ENCODE measurements at places on chromosomes 2 and 18. TPM values are rescaled to one million over a fixed set of nuclear protein-coding genes. Genes with fewer than 3 reads are reported as not detected.

KLHL29 gene
- polyA plus RNA-seq, result 1.1 TPM

RTP5 gene
- polyA plus RNA-seq, result not detected

NEUROD1 gene
- 0.08 TPM for polyA plus RNA-seq

DSEL gene
- polyA plus RNA-seq, result 3.0 TPM

DSG4 gene
- not detected for polyA plus RNA-seq

RAB6C gene
- 0.03 TPM for polyA plus RNA-seq

RNF138 gene
- 43.1 TPM for polyA plus RNA-seq

UGGT1 gene
- polyA plus RNA-seq, result 14.9 TPM

SALL3 gene
- polyA plus RNA-seq, result 24.5 TPM

COLEC12 gene
- 0.47 TPM for polyA plus RNA-seq

AMMECR1L gene
- polyA plus RNA-seq, result 10.1 TPM

ECEL1 gene
- polyA plus RNA-seq, result 20.2 TPM

GREB1L gene
- polyA plus RNA-seq, result 1.6 TPM

CREG2 gene
- 2.0 TPM for polyA plus RNA-seq

AFF3 gene
- polyA plus RNA-seq, result 0.27 TPM

FKBP7 gene
- polyA plus RNA-seq, result 2.4 TPM

SCG2 gene
- 0.27 TPM for polyA plus RNA-seq

INHA gene
- polyA plus RNA-seq, result 2.7 TPM

REG3G gene
- polyA plus RNA-seq, result not detected

GPBAR1 gene
- polyA plus RNA-seq, result 0.59 TPM

ERBB4 gene
- polyA plus RNA-seq, result 1.3 TPM

CXCR2 gene
- polyA plus RNA-seq, result 2.2 TPM

IL1RN gene
- not detected for polyA plus RNA-seq

TAF4B gene
- 9.3 TPM for polyA plus RNA-seq

POU3F3 gene
- polyA plus RNA-seq, result 0.02 TPM

RAPGEF4 gene
- 1.2 TPM for polyA plus RNA-seq

ARHGAP25 gene
- polyA plus RNA-seq, result 2.4 TPM

GPR45 gene
- not detected for polyA plus RNA-seq

TIA1 gene
- polyA plus RNA-seq, result 44.5 TPM

WNT10A gene
- not detected for polyA plus RNA-seq

ZBTB7C gene
- polyA plus RNA-seq, result 0.15 TPM

TXNDC2 gene
- 0.11 TPM for polyA plus RNA-seq

SERPINB7 gene
- polyA plus RNA-seq, result not detected

SGO2 gene
- 1.6 TPM for polyA plus RNA-seq

BMPR2 gene
- 5.5 TPM for polyA plus RNA-seq

KCNE4 gene
- 0.03 TPM for polyA plus RNA-seq

PSMA8 gene
- polyA plus RNA-seq, result not detected

EFHD1 gene
- 5.3 TPM for polyA plus RNA-seq

MC4R gene
- 0.11 TPM for polyA plus RNA-seq

FAM110C gene
- polyA plus RNA-seq, result 3.4 TPM

IL36G gene
- polyA plus RNA-seq, result 0.06 TPM

LIMS3 gene
- not detected for polyA plus RNA-seq

SLC30A3 gene
- polyA plus RNA-seq, result 48.7 TPM

GPR55 gene
- polyA plus RNA-seq, result not detected

ANKRD44 gene
- polyA plus RNA-seq, result 1.4 TPM

Measured in H1 (cell line).